Right renal cortex interstitium (tissue), 3 donors: ENCODE measurements at places on chromosomes 3 and 15. TPM values are rescaled to one million over a fixed set of nuclear protein-coding genes. Genes with fewer than 3 reads are reported as not detected.

The ACAN gene
- polyA plus RNA-seq, result 4.8 TPM

The ARL13B gene
- 19.3 TPM for polyA plus RNA-seq

DNA sequence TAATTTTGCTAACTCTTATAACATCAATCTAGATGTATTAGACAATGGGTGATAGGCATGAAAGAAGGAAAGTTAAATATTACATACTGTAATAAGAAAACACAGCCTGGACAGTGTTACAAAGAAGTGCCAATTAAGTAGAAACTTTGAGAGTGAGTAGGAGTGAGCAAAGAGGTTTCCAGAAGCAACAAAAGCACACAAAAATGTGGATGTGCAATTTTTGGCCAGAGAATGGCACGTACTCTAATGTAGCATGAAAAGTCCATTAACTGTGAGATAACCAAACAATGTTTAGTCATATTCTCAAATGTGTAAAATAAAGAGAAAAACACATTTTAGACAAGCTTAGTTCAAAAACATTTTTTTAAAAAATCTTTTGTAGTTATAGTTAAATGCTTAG is 567.3 kb downstream of the ROBO1 start:
- DNase-seq, result no peak

- no peak for DNase-seq
Measured at GRCh38 chr3:48047841-48048464, 31.7 kb upstream of the MAP4 start.

GRCh38 chr3:58032186-58032585 is 24.0 kb downstream of the FLNB start:
- DNase-seq, result no peak

DNA sequence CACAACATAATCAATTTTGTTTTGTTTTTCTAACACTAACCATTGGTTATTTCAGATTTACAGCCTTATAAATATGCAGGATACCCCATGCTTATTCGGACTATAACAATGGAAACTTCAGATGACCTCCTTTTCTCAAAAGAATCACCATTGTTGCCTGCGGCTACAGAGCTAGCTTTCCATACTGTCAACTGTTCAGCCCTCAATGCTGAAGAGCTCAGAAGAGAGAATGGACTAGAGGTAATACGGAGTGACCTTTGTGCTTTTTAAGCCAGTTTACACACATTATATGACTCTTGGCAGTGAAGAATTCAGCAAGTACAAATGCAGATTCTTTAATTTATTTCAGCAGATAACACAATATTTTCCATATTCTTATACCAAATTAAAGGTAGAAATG is 81.8 kb downstream of the DNAJC13 start:
- DNase-seq, result no peak

GRCh38 chr3:15795651-15796308 is 2.0 kb downstream of the ANKRD28 start:
- DNase-seq, result no peak

The CEMIP gene
- 2.6 TPM for polyA plus RNA-seq

GRCh38 chr3:3087279-3087678 is 22.9 kb downstream of the IL5RA start:
- no peak for DNase-seq

The KLHL40 gene
- not detected for polyA plus RNA-seq

- no peak for DNase-seq
Measured at GRCh38 chr3:107928084-107928445, 162.8 kb downstream of the CD47 start.

DNA sequence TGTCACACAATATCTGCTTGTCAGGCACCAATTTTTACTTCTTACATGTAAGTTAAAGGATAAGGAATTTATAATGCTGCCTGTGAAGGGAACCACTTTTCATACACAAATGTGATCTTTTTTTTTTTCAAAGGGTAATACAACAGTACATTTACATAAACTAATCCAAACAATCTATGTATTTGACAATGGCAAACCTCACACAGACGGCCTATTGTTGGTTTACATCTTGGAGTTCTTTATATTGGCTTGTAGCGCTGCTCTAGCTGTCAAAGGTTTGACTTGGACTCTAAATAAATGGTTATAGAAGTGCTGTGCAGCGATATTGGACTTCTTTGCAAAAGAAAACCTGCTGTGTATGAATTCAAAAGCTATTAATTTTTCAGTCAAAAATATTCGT is 598.0 kb downstream of the FOXP1 start:
- no peak for DNase-seq

- no peak for DNase-seq
Measured at GRCh38 chr3:143848704-143849103, 436 bp upstream of the SLC9A9 start.

The UPK1B gene
- polyA plus RNA-seq, result 10.1 TPM

- DNase-seq, result no peak
Measured at GRCh38 chr3:72343078-72343477, 505.2 kb downstream of the SHQ1 start.

The VIPR1 gene
- 0.74 TPM for polyA plus RNA-seq

DNA sequence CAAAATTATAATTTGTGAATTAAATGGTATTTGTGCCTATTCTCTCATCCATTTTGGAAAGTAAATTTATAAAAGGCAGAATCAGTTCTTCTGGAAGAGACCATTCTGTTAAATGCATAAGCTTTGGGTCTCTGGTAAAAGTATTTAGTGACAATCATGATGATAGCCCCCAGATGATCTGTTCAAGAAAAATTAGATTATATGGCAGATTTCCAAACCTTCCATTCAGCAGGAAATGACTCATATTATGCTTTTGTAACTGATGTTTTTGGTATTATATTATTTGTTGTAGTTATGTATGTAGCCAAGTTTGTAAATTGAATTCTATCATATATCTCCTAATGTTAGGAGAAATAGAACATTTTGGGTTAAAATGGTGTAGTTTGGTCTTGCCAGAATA is 340.8 kb upstream of the DPH6 start:
- no peak for DNase-seq

- DNase-seq, result no peak
Measured at GRCh38 chr3:72397586-72397985, 450.7 kb downstream of the SHQ1 start.

The TF gene
- 4.3 TPM for polyA plus RNA-seq

DNA sequence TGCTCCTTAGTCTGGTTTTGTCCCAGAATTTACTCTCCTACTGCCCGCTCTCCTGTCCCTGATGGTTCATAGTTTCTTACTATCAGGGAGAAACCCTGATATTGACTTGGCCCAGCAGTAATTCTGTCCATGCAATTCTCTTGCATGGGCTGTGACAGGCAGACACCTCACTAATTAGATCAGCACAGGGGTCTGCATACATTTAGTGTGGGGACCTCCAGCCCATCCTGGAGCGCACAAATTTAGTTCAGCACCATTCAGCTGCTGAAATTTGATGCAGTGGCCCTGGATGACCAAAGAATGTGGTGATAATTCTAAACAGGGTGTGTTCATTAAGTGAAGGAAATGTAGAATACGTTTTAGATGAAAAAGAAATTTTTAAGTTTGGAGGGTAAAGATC is 555.5 kb upstream of the TBL1XR1 start:
- DNase-seq, result no peak

DNA sequence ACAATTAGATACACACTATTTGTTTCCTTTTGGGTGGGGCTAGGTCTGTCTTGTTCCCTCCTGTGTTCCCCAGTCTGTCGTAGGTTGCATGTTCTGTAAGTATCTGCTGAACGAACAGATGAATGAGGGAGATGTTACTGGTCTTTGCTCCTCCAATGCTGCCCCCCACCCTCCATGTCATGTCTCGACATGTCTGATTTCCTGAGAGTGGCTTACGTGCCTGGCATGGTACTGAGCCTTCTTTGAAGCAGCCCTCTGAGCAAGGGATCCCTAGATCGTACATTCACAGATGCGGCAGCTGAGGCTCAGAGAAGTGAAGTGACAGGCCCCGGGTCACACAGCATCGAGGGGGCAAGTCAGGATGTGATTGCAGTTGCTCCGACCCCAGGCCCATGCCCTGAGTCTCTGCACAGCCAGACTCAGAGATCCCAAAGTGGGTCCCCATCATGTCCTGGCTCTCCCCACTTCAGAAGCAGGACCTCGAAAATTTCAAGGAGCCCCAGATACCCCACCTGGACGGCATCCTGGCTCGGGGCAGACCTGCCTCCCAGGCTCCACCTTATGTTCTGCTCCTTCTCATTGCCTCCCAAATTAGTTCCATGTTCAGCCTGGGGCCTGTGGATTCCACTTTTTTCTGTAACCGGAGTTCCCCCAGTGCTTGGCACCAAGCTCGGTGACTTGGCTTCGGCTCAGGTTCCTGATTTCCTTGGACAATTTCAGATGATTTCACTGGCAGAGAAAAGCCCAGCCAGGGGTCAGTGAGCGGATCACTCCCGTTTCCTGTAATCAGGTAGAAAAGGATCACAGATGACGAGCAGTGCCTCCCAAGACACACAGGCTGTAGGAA is 24.7 kb downstream of the GOLGA6L2 start:
- no peak for DNase-seq

DNA sequence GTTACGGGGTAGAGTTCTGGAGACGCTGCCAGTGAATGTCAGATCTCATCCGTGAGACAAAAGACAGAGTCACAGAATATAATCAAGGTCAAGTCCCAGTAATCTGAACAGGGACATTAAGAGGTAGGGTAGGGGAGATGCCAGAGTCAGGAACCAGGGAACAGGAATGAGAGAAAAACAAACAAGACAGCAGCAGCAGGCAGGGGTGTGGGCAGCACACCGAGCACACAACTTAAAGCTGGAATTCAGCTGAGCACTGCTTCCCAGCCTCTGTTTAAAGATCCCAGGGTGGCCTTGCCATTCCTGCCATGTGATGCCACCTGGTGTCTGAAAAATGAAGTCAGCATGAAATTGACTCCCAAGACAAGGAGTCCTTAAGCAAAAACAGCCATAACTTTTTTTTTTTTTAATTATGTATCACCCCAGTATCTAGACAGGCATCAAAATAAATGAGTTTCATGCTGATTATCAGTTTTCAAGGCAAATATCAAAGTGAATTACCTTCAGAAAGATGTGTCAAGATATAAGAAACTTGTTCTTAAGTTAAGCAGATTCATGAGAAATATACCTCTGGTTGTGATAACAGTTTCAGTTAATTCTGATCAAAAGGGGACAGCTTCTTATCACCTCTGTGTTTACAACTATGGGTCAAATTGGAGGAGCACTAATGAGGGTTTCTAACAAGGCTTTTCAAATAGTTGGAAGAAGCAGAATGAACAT is 203.7 kb downstream of the SLC9A9 start:
- DNase-seq, result peak; percentile 60

The SV2B gene
- 0.74 TPM for polyA plus RNA-seq

DNA sequence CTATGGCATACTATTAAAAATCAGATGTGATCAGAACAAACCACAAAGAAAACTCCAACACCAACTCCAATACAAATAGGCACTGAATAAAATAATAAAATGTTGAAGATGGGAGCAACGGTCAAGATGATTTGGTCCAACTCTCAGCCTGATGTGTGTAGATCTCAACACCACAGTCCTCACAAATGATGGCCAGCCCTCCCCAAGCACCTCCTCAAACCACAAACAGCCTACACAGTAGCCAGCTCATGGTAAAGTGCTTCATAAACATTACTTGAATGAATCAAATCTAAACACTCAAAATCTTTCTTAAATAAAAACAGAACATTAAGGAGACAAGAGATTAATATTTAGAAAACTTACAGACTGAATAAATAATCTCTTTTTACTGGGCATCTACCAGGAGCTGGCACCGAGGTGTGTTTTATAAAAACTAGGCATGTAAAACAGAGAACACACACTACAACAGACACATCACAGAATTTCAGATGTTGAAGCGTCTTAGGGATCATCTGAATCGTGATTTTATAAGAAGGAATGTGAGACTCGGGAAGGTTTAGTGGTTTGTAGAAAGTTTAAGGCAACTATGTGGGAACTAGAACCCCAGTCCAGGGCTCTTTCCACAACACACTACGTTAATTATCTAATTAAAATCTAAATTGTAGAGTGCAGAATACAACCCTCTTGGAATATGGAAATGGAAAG is 102.4 kb downstream of the MYLK start:
- DNase-seq, result no peak

GRCh38 chr15:74311734-74312444 is 55.6 kb downstream of the CYP11A1 start:
- DNase-seq, result no peak

DNA sequence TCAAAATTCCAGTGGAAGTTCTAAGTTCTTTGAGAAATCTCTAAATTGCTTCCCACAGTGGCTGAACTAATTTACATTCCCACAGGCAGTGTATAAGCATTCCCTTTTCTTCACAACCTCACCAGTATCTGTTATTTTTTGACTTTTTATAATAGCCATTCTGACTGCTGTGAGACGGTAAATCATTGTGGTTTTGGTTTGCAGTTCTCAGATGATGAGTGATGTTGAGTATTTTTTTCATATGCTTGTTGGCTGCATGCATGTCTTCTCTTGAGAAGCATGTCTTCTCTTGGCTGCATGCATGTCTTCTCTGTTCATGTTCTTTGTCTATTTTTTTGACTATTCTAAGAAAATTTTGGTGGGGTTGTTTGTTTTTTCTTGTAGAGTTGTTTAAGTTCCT is 499.6 kb upstream of the CCDC54 start:
- no peak for DNase-seq

The KCNAB1 gene
- 3.7 TPM for polyA plus RNA-seq

GRCh38 chr15:76866716-76867321 is 38.3 kb downstream of the SCAPER start:
- peak; percentile 10 for DNase-seq

DNA sequence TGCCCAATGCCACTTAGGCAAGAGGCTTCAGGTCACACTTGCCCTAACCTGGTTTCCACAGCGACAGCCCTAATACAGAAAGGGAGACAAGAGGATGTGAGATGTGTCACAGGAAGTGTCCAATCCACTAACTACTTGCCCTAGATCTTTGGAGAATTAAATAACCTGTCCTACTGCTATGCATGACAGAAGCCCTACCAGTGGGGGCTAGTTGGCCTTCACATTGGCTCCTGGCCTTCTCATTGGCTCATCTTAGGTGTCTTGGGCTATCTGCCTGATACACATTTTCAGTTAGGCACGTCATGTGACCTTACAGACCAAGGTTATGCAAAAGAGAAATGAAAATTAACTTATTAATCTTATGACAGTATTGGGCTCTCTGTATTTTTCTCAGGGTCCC is 449.9 kb downstream of the FHIT start:
- DNase-seq, result no peak

The EPHA6 gene
- polyA plus RNA-seq, result 0.85 TPM

GRCh38 chr3:12824299-12824698 is 17.1 kb downstream of the RPL32 start:
- no peak for DNase-seq

GRCh38 chr3:186870421-186871201 is 28.1 kb downstream of the ADIPOQ start:
- no peak for DNase-seq

The CLDN18 gene
- 0.78 TPM for polyA plus RNA-seq

The AHSG gene
- 0.69 TPM for polyA plus RNA-seq
